Stimulated activated CD8-positive, alpha-beta memory T cell treated with anti-CD3 and anti-CD28 coated beads, Interleukin-2, amount 100 ng/mL, for 1 hour (primary cell): ENCODE measurements at places on chromosomes 12 and 14.
A peak's percentile ranks its signal among the peaks of the same experiment; 100 is the strongest.

GRCh38 chr14:72014486-72014885 is 82.3 kb downstream of the RGS6 start:
- DNase-seq = no peak

DNA sequence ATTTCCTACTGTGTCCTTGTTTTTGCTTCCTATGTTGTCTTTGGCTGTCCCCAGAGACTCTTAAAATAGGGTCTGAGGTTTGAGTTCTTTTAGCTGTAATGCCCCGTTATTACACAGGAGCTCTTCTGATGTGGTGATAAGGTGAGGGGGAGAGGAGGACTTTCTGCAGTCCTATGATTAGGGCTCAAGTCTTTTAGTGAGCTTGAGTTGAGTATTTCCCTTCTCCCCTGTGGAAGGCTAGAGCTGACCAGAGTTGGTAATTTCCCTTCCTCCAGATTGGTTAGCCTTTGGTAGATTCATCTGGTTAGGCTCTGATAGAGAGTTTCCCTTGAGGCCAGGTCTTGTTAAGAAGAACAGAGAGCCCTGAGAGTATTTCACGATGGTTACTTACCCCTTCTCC is 4.3 kb upstream of the HIF1A start:
- DNase-seq = no peak

GRCh38 chr14:33040372-33041140 is 101.9 kb downstream of the NPAS3 start:
- DNase-seq = no peak

GRCh38 chr12:30806989-30807694 is 52.4 kb upstream of the CAPRIN2 start:
- no peak for DNase-seq

DNA sequence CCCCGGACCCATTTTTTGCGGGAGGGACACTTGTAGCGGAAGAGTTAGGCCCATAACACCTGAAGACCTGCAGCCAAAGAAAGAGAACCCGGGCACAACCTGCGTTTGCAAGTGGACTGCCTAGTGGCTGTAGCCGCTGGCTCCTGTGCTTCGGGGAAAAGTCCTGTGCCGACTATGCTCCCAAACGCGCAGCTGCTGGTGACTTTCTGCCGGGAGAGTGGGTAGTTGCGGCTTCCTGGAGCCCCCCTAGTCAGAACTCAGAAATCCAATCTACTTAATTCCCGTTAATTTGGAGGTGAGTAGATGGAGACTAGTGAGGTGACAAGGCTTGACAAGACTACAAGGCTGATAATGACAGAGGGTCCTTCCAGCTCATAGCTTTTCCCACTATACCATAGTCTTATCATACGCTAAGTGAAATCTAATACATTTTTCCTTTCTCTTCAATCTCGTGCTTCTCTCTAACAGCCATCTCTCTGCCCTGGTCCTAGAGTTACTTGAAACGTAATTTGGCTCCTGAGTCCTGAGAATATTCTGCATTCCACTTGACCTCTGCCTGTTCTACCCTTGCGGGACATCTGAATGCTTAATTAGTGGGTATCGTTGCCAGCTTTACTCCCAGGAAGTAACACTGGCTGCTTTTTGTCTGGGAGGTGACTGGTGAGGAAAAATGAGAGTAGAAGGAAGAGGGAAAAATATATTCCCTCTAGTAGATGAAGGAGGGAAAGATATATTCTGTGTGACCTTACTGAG is 556 bp downstream of the MTHFD1 start:
- no peak for DNase-seq

DNA sequence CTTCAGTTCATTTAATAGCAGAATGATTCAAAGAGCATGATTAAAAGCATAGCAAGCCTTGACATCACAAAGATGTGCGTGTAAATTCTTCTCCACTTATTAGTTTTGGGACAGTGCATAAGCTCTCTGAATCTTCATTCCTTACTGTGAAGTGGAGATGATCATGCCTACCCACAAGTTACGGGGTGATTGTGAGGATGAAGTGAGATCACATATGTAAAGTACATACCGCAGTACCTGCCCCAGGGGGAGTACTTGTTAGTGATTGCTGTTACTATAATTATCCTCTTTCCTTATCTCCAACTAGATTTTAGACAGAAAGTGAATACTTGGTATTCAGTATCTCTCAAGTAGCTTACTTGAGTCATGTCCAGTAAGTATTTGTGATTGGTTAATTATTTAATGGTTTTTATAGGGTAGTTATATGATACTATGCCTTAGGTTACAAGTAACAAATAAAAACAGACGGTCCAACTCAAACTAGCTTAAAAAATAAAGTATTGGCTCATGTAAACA is 6.0 kb downstream of the RAD9B start:
- no peak for DNase-seq

DNA sequence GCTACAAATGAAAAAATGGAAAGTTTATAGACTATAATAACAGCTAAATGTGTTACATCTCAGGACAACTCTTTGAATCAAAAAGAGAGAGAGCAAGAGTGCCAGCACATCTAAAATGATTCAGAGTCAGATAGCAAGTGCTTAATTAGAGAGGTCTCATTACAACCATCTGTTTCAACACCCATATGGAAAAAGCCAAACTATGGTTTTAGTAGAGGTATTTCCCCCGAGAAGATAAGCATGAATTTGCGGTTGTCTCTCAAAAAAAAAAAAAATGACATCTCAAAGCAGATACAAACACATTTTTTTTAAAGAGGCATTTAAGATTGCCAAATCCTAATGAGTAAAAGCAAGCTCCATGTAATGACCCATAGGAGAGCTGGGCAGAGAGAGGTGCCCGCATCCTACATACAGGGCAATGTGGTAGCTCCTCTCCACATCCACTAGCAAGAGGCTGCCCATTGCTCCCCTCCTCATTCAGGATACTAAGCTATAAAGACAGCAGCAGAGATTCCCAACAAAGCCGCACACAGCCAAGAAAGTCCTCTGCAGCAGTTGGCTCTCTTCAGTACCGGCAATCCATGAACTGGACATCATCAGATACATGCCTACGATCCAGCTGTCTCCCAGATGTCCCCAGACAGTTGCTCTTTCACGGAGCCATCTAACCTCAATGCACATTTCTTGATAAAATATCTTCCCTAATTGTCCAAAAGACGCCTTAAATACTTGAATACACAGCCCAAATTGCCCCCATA is 100.4 kb downstream of the EFCAB11 start:
- no peak for DNase-seq

GRCh38 chr14:71754422-71755095 is 177.7 kb upstream of the RGS6 start:
- DNase-seq = no peak

- DNase-seq = no peak
Observed at GRCh38 chr12:106267535-106267934, 19.7 kb upstream of the CKAP4 start.

DNA sequence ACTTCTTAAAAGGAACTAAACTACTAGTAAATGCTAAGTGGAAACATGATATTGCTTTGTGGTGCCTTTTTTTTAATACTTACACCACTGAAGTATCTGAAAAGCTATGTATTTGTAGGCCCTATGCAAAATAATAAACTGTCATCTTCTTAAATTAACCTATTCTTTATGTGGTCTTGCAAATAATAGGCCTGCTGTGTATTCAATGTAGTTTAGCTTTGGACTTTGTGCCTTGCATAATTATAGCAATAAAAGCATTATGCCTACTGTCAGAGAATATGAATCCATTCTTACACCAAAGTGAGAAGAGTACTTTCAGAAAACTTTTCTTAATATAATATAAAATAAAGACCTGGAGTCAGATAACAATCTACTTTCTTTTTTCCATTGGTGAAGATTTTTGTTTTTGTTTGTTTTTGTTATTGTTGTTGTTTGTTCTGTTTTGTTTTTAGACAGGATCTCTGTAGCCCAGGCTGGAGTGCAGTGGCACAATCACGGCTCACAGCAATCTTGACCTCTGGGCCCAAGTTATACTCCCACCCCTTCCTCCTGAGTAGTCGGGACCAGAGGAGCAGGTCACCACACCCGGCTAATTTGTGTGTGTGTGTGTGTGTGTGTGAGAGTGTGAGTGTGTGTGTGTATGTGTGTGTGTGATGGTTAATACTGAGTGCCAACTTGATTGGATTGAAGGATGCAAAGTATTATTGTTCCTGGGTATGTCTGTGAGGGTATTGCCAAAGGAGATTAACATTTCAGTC is 213.8 kb downstream of the SLC6A15 start:
- DNase-seq = no peak

DNA sequence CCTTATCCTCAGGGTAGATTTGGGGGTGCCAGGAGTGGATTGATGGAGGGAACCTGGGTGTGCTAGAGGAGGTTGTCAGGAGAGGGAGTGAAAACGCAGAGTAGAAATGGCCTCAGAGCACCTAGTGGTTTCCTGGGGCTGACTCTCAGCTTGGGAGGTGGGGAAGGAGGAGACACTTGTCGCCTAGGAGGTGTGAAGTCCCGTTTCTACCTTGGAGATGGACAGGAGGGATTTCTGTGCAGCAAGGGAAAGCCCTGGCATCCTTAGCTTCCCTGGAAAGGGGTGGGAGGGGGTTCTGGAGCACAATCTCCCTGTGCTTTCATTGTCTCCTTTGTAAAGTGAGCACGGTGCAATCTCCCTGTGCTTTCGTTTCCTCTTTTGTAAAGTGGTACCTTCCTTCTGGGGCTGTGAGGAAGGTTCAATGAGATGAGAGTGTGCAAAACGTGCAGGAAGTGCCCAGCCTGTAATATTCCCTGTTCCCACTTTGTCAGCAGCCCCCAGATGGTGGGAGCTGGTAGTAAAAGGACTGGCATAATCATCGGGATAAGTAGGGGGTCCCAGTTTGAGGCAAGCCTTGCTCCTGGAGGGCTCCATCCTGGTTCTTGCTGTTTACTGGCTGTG is 1.6 kb downstream of the OAS3 start:
- DNase-seq = no peak

GRCh38 chr14:92577321-92577742 is 63.8 kb downstream of the RIN3 start:
- DNase-seq = no peak

DNA sequence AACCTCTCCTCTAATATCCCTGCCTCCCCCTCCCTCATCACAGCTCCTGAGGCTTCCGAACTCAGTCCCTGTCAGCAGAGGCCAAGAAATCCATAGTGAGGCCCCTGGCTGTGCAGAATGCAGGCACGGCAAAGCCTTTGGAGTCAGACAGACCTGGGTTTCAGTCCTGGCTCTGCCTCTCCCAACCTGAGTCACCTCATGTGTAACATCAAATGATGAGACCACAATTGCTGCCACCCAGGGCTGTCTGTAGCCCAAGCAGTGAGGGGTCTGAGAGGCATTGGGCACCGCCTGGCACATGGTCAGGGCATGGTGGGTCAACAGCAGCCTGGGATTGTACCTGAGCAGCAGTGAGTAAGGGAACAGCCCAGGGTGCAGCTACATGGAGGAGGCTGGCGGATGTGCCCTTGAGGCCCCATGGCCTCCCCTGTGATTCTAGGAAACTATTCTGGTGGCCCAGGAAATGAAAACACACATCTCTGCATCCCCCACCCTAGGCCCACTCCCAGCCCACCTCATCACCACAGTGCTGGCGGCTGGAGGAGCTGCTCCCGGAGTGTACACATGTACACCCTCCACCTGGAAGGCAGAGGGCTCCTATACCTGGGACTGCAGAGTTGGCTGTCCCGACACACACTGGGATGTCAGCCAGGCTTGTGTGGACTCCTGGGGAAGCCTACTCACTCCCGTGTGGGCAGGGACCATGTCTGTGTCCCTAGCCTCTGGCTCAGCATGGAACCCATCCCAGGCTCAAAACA is 7.7 kb downstream of the ANKRD33 start:
- DNase-seq = no peak

DNA sequence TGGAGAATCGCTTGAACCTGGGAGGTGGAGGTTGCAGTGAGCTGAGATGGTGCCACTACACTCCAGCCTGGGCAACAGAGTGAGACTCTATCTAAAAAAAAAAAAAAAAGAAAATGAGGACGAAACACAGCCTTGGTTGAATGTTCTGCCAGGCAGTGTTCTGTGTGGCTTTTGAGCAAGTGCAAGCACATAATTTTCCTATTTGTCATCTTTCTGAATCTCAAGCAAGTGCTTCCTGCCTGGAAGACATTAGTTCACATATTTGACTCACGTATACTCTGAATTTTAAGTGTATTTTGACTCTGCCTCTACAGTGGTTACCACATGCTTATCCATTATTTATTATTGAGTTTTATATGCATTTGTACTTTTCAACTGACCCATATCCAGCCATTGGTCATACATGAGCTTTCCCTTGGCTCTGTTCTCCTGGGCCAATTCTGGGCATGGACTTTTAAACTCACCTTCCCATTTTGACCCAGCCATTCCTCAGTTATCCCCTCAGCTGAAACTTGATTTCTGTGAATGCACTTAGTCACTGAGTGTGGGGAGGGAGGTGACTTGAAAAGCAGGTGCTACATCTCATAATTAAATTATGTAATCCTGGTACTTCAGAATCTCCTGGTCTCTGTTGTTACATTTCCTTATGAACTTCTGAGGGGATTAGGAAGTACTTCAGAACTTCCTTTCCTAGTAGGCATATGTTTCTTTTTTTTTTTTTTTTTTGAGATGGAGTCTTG is 8.1 kb downstream of the OR10G2 start:
- no peak for DNase-seq

GRCh38 chr14:71583705-71584104 is 348.5 kb upstream of the RGS6 start:
- DNase-seq = no peak

DNA sequence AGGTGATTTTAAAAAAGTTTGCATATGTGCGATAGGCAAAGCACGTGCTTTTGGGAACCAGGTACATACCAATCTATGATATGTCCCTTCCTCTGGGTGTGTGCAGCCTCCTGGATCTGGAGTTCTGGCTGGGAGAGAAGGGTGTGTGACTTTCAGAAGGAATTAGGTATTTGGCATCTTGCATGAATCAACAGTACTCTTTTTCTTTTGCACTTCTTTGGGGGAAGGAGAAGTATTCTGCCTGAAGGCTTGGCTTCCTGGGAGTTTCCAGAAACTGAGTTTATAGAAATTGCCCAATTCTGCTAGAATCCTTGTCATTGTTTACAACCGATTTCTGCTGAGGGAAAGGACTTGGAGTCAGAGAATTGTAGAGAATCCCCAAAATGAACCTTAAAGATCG is 2.9 kb upstream of the CLMN start:
- no peak for DNase-seq

DNA sequence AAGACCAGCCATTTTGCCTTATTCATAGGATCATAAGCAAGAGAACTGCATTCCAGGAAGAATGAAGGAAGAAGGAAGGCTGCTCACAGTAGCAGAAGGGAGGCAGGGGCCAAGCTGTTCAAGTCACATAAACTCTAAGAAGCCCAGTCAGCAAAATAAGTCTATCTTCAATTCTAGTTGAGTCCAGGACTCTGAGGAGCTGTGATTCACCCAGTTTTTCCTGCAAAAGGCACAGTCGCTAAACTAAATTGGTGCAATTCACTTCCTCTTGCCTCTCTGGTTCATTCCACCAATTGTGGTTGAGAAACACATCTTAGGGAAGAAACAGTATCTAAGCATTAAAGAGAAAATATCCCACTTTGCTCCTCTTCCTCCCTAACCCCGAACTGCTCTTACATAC is 9.8 kb downstream of the ZNF641 start:
- DNase-seq = no peak

- DNase-seq = no peak
Observed at GRCh38 chr14:105099778-105100177, 34.5 kb upstream of the GPR132 start.

GRCh38 chr14:81784084-81784483 is 250.4 kb upstream of the SEL1L start:
- no peak for DNase-seq

GRCh38 chr14:76767681-76768656 is 6.7 kb downstream of the VASH1 start:
- DNase-seq = peak; percentile 21

GRCh38 chr12:71214511-71215285 is 56.9 kb upstream of the TSPAN8 start:
- no peak for DNase-seq

- no peak for DNase-seq
Observed at GRCh38 chr12:93173178-93173957, 204.4 kb upstream of the NUDT4 start.
